ENCODE measurements at places on chromosomes 1 and 21. TPM values are rescaled to one million over a fixed set of nuclear protein-coding genes. Genes with fewer than 3 reads are reported as not detected.
A peak's percentile ranks its signal among the peaks of the same experiment; 100 is the strongest.

GRCh38 chr21:14541841-14542490 lies 4.1 kb downstream of the SAMSN1 start:
- no peaks in the 10 kb centered on the region for H3K27me3 ChIP-seq
- no peaks in the 10 kb centered on the region for H3K36me3 ChIP-seq
- H3K27ac ChIP-seq = peak overlapping the region; percentile 87
- DNase-seq = peak; percentile 40
- peak overlapping the region; percentile 62 for H3K4me3 ChIP-seq

DNA sequence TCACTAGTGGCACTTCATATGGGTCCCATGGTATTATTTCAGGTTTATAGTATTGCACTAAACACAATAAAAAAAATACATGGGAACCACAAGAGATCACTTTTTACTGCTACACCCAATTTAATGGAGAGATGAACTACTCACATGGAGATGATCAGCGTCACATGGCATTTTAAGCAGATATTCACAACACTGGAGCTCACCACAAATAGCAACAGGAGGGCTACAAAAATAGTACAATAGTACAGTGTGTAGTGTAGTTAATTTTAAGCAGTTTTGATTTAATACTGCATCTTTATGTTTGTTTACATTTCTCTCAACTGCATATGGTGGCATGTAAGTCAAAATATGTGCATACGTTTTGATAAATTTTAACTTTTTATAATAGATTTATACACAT lies 31.0 kb downstream of the SNX7 start:
- no peaks in the 10 kb centered on the region for H3K36me3 ChIP-seq
- no peak for DNase-seq
- H3K27me3 ChIP-seq = no peaks in the 10 kb centered on the region
- H3K4me1 ChIP-seq = no peaks in the 10 kb centered on the region

DNA sequence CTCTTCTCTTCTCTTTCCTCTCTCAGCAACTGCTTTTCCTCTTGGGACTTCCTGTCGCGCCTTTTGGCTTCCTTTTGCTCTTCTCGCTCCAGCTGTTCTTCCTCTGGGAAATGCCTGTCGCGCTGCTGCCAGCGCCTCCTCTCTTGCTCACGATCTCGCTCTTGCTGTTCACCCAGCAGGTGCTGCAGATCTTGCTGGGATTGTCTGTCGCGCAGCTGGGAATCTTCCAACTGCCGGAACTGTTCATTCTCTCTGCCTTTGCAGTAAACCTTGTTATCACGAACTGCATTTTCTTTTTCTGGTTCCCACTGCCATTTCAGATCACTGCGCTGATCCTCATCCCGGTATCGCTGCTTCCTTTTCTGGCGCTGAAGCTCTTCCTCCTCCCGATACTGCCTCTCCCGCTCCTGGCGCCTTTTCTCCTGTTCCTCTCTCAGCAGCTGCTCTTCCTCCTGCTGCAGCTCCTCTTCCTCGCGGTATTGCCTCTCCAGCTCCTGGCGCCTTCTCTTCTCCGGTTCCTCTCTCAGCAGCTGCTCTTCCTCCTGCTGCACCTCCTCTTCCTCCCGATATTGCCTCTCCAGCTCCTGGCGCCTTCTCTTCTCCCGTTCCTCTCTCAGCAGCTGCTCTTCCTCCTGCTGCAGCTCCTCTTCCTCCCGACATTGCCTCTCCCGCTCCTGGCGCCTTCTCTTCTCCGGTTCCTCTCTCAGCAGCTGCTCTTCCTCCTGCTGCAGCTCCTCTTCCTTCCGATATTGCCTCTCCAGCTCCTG lies 5.8 kb downstream of the TCHH start:
- no peaks in the 10 kb centered on the region for H3K36me3 ChIP-seq
- H3K4me1 ChIP-seq = peaks cover 59% of the 10 kb centered on the region
- peak; percentile 3 for DNase-seq
- no peak overlapping the region for H3K4me3 ChIP-seq
- peaks cover 69% of the 10 kb centered on the region for H3K27me3 ChIP-seq

- no peak for DNase-seq
- no peaks in the 10 kb centered on the region for H3K4me1 ChIP-seq
- H3K27me3 ChIP-seq = no peaks in the 10 kb centered on the region
- no peak overlapping the region for H3K27ac ChIP-seq
These were observed 1531.1 kb downstream of the MRPL39 start for GRCh38 chr21:24076179-24076578.

- H3K36me3 ChIP-seq = no peaks in the 10 kb centered on the region
- H3K4me1 ChIP-seq = no peaks in the 10 kb centered on the region
- no peak overlapping the region for H3K27ac ChIP-seq
- no peaks in the 10 kb centered on the region for H3K27me3 ChIP-seq
- H3K4me3 ChIP-seq = no peak overlapping the region
These were observed 175.2 kb upstream of the ZC3H12A start for GRCh38 chr1:37299216-37299615.

GRCh38 chr1:37461698-37462436 lies 12.5 kb upstream of the ZC3H12A start:
- H3K4me1 ChIP-seq = no peaks in the 10 kb centered on the region
- no peak overlapping the region for H3K27ac ChIP-seq
- no peaks in the 10 kb centered on the region for H3K27me3 ChIP-seq
- H3K36me3 ChIP-seq = no peaks in the 10 kb centered on the region
- DNase-seq = no peak
- no peak overlapping the region for H3K4me3 ChIP-seq

DNA sequence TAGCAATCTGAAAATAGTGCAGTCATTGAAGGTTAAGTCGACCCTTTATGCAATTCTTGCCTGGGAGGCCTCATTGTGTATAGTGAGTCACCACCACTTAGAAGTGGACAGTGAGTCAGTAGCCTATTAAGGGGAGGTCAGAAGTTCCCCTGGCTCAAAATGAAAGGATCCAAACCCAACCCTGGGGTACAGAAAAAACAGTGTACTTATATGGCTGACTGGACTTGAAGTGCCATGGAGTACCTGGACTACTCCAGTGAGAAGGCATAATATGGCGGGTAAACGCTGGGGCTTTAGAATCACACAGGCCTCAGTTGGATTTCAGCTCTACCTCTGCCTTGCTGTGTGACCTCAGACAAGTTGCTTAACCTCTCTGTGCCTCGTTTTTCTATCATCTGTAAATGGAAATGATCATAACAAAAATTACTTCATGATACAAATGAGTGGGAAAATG lies 2.2 kb upstream of the BCL9 start:
- H3K4me3 ChIP-seq = no peak overlapping the region
- no peaks in the 10 kb centered on the region for H3K4me1 ChIP-seq
- H3K27me3 ChIP-seq = peaks cover 43% of the 10 kb centered on the region
- H3K36me3 ChIP-seq = no peaks in the 10 kb centered on the region
- DNase-seq = peak; percentile 9
- no peak overlapping the region for H3K27ac ChIP-seq

DNA sequence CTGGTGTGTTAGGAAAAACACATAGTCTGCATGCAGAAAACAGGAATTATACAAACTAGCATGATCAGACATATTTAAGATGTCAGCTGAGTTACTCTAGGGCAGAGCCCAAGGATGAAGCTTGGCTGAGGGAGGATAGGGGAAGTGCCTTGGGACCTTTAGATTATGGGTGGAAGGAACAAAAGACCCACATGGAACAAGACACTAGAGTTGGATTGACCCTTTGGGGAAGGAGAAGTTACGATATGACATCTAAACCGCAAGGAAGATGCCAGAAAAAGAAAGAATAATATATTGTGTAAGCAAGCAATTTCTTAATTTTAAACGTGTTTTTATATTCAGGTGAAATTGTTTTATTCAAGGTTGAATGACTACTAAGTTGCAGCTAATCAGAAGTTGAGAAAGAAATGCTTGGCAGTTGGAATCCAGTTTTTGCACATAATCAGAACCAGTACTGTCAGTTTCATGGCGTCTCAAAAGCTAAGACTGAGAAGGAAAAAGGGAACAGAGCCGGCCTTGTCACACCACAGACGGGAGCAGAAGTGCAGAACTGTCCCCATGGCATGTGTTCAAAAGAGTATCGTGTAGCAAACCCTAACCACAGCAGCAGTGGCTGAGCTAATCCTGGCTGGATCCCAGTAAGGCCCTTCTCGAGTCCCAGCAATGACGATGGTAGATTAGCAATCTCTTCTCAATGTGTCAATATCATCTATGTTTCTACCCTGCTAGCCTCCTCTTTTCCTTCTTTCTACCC lies 31.2 kb upstream of the IFNAR2 start:
- H3K4me3 ChIP-seq = peak overlapping the region; percentile 43
- DNase-seq = peak; percentile 90
- no peaks in the 10 kb centered on the region for H3K27me3 ChIP-seq
- no peaks in the 10 kb centered on the region for H3K36me3 ChIP-seq

GRCh38 chr1:158028969-158029368 lies 35.5 kb downstream of the KIRREL1 start:
- no peak overlapping the region for H3K4me3 ChIP-seq
- no peaks in the 10 kb centered on the region for H3K27me3 ChIP-seq
- no peak for DNase-seq
- no peak overlapping the region for H3K27ac ChIP-seq

DNA sequence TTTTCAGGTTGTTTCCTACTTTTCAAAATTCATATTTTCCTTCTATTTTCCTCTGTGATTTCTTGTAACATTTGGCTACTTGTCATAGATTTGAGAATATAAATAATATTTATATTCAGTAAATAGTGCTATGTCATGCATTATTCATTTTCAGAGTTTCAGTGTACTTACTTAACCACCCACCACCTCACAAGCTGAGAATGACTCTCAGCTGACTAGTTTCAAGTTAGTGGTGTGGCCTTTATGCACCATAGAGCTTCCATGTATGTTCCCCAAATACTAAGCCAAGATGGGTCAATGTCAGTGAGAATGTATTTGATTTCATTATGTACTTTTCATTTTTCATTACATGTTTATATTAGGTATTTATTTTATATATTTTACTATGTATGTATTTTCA lies 56.9 kb upstream of the RGS1 start:
- peaks cover 11% of the 10 kb centered on the region for H3K4me1 ChIP-seq
- H3K36me3 ChIP-seq = no peaks in the 10 kb centered on the region
- peak; percentile 12 for DNase-seq
- H3K27ac ChIP-seq = no peak overlapping the region
- H3K4me3 ChIP-seq = no peak overlapping the region
- H3K27me3 ChIP-seq = no peaks in the 10 kb centered on the region

DNA sequence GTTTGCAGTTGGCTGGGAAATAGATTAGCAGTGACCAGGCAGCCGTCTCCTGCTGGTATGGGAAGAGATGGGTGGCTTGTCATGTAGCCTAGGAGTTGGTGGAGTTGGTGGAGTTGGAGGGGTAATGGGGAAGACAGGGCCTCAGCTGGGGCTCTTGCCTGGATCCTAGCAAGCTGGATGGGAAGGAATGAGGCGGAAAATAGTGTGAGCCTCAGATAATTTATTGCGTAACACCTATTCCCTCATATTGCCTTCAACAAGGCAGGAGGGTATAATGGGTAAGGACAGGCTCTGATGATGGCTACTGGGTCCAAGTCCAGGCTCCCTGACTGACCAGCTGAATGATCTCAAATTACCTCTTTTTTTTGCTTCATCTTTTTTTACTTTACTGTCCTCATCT lies 12.6 kb downstream of the MAP7D1 start:
- H3K36me3 ChIP-seq = peaks cover 57% of the 10 kb centered on the region
- H3K27me3 ChIP-seq = no peaks in the 10 kb centered on the region
- H3K4me1 ChIP-seq = no peaks in the 10 kb centered on the region
- DNase-seq = no peak

DNA sequence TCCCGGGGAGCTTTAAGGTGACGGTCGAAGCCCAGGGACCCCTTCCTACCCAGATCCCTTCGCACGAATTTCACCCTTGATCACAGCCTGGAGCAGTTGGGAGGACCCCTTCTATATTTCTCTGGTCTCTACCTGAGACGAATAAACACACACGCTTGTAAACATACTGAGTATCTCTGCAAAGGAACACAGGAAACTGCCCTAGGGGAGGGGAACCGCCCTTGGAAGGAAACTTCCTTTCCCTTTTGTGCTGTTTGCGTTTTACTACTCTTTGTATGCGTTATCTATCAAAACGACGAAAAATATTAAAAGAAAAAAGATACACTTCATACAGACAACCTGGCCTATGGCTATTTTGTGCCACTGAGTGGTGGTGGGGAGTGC lies 750 bp downstream of the NECAP2 start:
- peak overlapping the region; percentile 99 for H3K27ac ChIP-seq
- peaks cover 56% of the 10 kb centered on the region for H3K4me1 ChIP-seq
- H3K27me3 ChIP-seq = no peaks in the 10 kb centered on the region
- no peak for DNase-seq
- peak overlapping the region; percentile 100 for H3K4me3 ChIP-seq

GRCh38 chr1:125087691-125088090 lies 3902.9 kb downstream of the SRGAP2C start:
- H3K4me3 ChIP-seq = no peak overlapping the region
- H3K27me3 ChIP-seq = no peaks in the 10 kb centered on the region
- H3K36me3 ChIP-seq = no peaks in the 10 kb centered on the region

- no peak overlapping the region for H3K4me3 ChIP-seq
- H3K4me1 ChIP-seq = no peaks in the 10 kb centered on the region
- H3K27ac ChIP-seq = no peak overlapping the region
These were observed 612.0 kb downstream of the MATN1 start for GRCh38 chr1:30111431-30111830.

DNA sequence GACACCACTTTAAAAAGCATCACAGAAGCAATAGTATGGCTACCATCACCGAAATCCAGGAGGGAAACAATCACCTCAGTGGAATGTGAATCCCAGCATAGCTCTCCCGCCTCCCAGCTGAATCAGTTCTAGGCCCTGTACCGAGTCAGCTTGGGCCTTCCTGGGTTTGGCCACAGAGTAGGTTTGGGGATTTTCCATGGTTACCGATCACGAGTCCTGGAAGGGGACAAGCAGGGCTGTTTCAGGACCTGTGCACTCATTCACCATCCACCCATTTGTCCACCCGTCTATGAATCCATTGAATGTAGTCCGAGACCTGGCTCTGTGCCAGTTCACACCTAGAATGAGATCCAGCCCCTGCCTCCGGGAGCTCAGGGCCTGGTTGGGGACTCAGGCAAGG lies 94.2 kb downstream of the ARHGEF10L start:
- peaks cover 67% of the 10 kb centered on the region for H3K36me3 ChIP-seq
- peak; percentile 58 for DNase-seq
- no peak overlapping the region for H3K4me3 ChIP-seq
- peaks cover 99% of the 10 kb centered on the region for H3K4me1 ChIP-seq
- H3K27me3 ChIP-seq = no peaks in the 10 kb centered on the region
- peak overlapping the region; percentile 91 for H3K27ac ChIP-seq

DNA sequence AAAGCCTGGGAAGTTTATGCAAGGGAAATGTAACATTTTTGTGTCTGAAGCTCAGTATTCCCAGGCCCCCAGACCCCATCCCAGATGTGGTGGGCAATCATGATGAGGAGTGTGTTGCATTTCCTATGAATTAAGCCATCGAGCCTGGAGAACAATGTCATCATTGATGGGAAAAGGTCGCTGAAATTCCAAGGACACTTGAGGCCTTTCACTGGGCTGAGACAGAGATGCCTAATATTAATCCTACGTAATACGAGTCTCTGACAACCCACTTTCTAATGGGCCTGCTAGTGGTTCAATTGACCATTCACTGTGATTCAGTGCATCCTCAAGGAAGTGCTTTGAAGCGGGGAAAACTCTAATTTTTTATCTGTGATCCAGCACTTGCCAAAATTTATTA lies 291.6 kb downstream of the PLPP3 start:
- H3K27me3 ChIP-seq = no peaks in the 10 kb centered on the region
- no peak for DNase-seq
- H3K4me1 ChIP-seq = peaks cover 9% of the 10 kb centered on the region

The TCHHL1 gene
- not detected for polyA plus RNA-seq

The PRPF38A gene
- 25.2 TPM for polyA plus RNA-seq

The PLA2G2F gene
- not detected for polyA plus RNA-seq

The RAP1GAP gene
- not detected for polyA plus RNA-seq

The CD5L gene
- not detected for polyA plus RNA-seq

The NUDT4B gene
- 8.4 TPM for polyA plus RNA-seq

The LENEP gene
- not detected for polyA plus RNA-seq

The PKLR gene
- polyA plus RNA-seq = not detected

The CXADR gene
- polyA plus RNA-seq = not detected

The KRTAP21-2 gene
- polyA plus RNA-seq = not detected

The EPRS1 gene
- polyA plus RNA-seq = 9.3 TPM

The SPATA46 gene
- not detected for polyA plus RNA-seq

The RAB42 gene
- 0.14 TPM for polyA plus RNA-seq
